ENCODE measurements at places on chromosomes 4 and X. TPM values are rescaled to one million over a fixed set of nuclear protein-coding genes. Genes with fewer than 3 reads are reported as not detected.

The SPOCK3 gene
- total RNA-seq, result 0.43 TPM

The DDIT4L gene
- 17.0 TPM for total RNA-seq

The UCP1 gene
- not detected for total RNA-seq

The TAF7L gene
- total RNA-seq, result 2.4 TPM

The TLR6 gene
- 5.3 TPM for total RNA-seq

The BGN gene
- total RNA-seq, result 34.2 TPM

The MID1 gene
- 30.5 TPM for total RNA-seq

The SSX4B gene
- total RNA-seq, result not detected
